NCI-H446 treated with DMSO at 0.1 percent for 48 hours (cell line): ENCODE measurements at places on chromosomes 1 and 21.

- no peak for DNase-seq
Measured at GRCh38 chr21:15093216-15093615, 28.4 kb upstream of the NRIP1 start.

- no peak for DNase-seq
Measured at GRCh38 chr21:18677632-18678031, 274.0 kb upstream of the TMPRSS15 start.

DNA sequence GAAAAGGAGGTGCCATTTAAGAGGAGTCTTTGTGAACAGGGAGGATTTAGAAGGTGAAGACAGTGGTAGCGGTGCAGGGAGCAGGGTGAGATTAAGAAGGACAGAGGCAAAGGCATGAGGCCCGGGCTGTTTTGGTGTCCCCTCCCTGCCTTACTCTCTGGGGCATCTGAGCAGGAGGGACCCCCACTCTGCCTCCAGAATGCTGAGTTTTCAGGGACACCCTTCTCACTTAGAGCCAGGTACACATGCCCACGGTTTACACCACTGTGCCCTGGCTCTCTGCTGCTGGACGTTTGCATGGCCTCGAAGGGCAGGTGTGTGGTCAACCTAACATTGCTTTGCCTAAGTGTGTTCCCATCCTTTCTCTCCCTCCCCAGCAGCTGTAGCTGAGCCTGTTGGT is 20.5 kb upstream of the PARP1 start:
- DNase-seq: no peak

DNA sequence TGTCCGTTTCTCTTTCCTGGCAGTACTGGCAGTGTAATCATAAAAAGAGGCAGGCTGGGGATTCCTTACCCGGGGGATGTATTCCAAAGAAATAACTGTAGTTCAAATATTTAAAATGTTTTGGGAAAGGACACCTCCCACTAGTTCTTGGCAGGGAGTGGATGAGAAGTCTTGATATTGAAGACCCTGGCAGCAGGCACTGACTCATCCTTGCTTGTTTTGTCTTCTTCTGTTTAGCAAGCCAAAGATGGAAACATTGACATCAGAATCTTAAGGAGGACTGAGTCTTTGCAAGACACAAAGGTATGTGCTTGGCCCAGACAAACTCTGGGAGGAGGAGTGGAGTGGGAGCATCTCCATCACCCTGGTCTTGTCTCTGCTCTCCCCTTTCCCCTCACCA is 639 bp downstream of the IL20 start:
- no peak for DNase-seq

- DNase-seq: no peak
Measured at GRCh38 chr1:178397678-178398077, 99.1 kb downstream of the CLEC20A start.

DNA sequence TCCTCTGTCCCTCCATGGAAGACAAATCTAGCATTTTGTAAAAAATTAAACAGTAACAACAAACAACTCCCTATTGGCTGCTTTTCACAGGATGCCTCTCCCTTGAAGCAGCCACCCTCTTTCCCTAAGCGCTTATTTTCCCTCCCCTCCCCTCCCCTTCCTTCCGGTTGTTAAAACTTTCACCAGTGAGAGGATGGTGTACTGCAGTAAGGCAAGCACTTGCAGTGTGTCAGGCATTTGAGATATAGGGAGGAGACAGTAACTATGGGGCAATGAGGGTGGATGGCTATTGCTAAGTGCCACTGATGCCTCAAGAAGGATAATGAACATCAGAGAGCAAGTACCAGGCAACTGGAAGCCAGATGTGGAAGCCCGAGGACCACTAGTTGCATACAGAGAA is 19.1 kb upstream of the KIAA1614 start:
- no peak for DNase-seq
